ENCODE measurements at places on chromosomes 3 and 15.

- DNase-seq = no peak
These were observed 366.7 kb downstream of the PTPRG start for GRCh38 chr3:61928039-61928438.

GRCh38 chr3:14429237-14429636 lies 26.8 kb downstream of the SLC6A6 start:
- DNase-seq = no peak

GRCh38 chr3:77506384-77506783 lies 466.5 kb downstream of the ROBO2 start:
- no peak for DNase-seq

DNA sequence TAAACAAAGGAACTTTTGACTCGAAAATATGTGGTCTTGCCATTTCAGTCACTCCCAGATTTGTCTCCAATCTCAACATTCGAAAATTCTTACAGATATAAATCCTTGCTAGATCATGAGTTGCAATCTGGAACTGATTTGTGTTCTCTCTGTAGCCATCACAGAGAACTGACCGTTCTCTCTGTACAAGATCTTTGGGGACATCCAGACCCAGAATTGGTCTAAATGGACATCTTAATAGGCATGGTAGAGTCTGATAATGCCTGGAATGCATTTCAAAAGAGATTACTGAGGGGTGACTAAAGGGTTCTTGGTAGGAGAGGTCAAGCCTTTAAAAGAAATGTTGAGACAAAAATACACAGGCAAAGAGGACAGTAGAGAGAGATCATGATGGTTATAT lies 7.2 kb upstream of the MEF2A start:
- DNase-seq = no peak

DNA sequence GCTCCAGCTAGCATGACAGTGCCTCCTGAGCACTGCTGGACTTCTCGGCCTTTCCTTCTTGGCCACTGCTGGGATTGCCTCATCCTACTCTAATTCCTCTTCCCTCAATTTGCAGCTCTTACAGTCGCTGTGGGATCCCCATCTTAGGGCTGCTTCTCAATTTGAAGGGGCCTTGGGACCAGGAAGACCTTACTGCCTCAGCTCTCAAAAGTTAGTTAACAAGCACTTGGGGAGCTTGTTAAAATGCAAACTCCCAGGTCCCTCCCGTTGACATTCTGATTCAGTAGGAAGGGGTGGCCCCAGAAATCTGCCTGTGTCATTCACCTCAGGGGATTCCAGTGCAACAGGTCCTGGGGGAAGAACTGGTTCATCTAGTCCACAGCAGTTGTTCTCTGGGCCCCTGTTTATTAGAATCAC lies 14.8 kb downstream of the BDH1 start:
- DNase-seq = no peak

DNA sequence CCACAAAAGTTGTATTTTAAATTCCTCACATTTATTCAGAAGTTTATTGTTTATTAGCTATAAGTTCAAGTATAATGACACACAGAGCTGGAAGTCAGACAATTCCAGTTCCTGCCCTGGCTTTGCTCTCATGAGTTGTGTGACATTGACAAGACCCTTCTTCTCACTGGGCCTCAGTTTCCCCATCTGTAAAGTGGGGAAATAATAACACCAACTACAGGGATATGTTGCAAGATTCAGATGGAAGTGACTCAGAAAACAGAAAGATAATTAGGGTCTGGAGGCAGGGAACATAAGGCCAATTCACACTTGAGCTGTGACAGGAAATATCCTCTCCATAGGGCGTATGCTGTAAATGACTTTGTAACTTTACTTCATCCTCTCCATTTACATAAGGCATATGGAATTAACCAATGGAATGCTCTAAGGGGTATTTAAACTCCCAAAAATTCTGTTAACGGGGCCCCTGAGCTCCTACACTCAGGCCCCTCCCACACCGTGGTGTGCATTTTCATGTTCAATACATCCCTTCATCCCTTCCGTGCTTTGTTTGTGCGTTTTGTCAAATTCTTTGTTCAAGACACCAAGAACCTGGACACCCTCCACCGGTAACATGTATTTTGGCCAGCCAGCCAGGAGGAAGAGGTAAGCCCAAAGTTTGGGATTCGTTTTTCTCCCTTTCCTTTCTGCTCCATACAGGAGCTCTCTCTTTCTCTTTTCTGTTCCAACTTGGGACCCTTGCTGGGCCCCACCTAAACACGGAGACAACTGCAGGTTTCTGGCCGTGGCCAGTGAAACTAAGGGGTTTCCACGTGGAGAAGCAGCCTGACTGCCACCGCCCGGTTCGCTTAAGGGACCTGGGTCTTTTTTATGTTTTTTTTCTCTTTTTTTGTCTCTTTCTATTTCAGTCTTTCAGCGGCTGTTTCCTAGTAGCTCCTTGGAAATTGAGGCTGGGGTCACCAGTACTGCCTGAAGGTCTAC lies 16.9 kb downstream of the CYP11A1 start:
- DNase-seq = no peak

DNA sequence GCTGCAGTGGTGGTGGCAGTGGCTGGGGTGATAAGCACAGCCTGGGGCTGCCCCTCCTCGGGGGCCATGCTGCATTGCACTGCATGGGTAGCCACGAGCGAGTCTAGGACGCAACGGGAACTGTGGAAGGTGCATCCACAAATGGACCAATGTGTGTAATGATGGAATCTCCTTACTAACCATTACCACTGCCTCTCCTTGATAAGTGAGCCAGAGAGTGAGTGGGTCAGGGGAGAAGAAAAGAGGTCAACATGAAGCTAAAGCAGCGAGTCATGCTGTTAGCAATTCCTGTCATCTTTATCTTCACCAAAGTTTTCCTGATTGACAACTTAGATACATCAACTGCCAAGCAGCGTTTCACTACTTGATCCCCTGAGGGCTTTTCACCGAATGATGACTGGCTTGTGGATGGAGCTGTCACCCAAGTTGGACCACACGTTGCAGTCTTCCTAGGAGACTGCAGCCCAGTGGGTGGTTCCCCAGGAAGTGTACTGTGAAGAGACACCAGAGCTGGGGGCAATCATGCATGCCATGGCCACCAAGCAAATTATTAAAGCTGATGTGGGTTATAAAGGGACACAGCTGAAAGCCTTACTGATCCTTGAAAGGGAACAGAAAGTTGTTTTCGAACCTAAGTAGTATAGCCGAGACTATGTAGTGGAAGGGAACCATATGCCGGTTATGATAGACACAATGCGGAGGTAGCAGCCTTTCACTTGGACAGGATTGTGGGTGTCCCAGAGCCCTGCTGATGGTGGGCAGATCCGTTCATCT lies 20.6 kb downstream of the SAMD7 start:
- no peak for DNase-seq

DNA sequence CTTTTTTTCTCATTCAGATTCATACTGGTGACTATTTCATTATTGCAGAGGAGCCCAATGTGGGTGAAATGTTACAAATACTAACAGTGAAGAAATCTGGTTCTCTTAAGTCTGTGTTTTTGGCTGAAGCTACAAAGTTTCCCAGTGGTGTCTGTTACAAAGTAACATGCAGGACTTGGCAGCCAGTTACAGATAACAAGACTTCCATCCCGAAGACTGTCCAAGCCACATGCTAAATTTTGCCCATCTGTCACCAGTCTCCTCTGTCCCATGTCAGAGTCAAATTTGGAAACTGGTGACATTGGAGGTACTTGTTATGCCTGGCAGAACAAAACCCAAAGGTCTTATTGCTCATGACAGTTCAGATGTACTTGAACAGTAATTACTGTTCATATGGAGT lies 269.2 kb upstream of the GOLIM4 start:
- DNase-seq = no peak

- no peak for DNase-seq
These were observed 120.0 kb upstream of the GADL1 start for GRCh38 chr3:31014317-31015040.

- DNase-seq = no peak
These were observed 25.6 kb upstream of the NLGN1 start for GRCh38 chr3:173371848-173372487.

DNA sequence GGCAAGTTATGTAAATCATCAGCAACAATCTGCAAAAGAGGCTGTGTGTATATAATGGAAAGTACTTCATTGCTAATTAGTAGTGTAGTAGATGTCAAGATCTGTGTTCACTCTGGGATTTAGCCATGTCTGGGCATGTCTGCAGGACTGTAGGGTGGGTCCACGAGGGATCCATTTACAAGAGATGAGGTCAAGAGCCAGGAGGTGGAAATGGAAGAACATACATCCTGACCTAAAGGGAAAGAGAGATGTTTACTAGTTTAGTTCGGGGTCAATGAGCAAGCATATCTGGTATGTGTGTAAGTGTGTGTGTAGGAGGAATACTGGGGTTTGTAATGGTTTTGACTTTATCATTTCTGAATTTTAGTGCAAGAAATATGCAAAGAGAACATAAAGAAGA lies 171.5 kb upstream of the NANOGP8 start:
- no peak for DNase-seq

DNA sequence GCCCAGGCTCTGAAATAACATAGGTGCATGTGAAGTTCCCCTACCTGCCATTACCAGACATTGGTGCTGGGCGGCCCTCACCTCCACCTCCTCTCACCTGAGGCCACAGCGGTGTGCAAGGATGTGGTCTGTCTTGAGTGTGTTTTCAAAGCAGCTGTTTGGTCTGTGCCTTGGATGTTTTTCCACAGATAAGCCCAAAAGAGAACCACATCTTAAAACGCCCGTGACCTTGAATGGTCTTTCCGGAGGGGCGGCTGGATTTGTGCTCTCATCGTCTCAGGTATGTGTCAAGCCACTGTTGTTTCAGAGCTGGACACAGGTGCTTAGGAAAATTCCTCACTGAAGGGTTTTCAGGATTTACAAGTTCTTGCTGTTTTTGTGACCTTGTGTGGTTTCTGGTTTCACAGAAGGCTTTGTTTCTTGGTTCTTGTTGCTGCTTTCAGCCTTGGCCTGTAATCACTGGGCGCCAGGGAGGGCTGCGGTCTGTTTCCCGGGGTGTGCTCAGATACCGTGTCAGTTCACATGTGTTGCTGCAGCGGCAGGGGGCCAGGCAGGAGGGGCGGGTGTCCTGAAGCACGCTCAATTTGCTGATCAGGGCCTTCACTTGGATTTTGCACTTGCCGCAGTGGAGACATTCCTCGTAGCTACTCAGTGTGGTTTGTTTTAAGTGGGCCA lies 128.4 kb downstream of the IGF1R start:
- no peak for DNase-seq

- DNase-seq = no peak
These were observed 48.2 kb downstream of the TRIM42 start for GRCh38 chr3:140726066-140726465.

DNA sequence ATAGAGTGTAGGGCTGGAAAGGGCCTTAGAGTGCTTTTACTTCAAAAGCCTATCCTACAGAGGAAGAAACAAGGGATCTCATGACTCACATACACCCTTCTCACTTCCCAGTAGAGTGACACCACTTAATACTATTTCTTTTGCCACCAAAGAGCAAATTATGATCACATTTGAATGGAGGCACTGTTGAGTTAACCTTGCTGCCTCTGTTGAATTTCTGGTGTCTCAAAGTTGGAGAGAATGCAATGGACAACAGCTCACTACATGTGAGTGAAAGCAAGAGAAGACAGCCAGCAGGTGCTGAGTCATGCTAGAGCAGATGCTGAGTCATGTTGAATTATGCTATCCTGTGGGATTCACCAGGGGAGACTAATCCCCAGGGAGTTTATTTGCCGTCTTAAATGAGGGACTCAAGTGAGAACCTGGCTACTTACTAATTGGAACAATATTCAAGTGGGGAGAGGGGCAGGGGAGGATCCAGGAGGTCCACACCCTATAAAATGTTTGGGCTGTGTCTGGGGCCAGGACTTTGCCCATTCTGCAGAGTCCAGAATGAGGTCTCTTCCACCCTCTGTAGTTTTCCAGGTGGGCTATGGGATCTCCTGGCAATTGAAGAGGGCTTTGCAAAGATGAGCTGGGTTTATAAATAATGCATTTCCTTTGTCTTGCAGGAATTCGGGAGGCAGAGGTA lies 35.8 kb downstream of the ST8SIA2 start:
- no peak for DNase-seq

DNA sequence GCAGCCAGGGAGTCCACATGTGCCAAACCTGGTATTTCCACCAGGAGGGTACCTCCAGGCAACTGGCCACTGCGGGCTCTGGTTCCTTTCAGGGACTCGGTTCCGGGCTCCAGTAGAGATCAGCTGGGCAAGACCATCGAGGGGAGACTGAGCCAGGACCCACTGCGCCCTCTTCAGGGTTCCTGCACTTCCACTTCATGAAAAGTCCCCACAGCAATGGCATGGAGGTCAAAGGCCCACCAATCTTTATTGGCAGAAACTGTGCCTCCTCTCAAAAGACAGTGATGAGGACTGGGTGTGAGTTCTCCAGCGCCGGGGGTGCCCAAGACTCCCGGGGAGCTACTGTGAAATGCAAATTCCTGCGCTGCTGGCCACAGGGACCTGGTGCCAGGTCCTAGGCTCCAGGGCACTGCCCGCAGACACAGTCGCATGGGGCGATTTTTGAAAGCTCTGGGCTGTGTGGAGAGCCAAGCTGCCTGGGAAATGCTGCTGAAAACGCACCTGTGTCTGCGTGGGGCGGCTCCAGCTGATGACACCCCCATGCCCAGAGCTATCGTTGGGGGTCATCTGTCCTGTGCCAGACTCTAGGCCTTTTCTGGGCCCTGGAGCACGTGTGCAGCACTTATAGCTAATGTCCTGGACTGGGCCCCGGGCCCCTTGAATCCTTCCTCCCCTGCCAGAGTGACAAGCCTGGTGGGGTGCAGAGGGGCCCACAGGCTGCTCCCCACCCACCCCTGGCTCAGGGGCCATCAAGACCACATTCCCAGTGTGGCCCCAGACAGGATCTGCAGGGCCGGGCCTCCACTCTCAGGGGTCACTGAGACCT lies 144.0 kb downstream of the NSMCE3 start:
- DNase-seq = no peak

GRCh38 chr3:65144791-65145351 lies 457.1 kb upstream of the ADAMTS9 start:
- no peak for DNase-seq

- no peak for DNase-seq
These were observed 7.7 kb upstream of the ROPN1B start for GRCh38 chr3:125961289-125961589.

- DNase-seq = no peak
These were observed 268.0 kb downstream of the SCAPER start for GRCh38 chr15:76637166-76637565.

- no peak for DNase-seq
These were observed 30.7 kb downstream of the EIF4E3 start for GRCh38 chr3:71694358-71694999.

DNA sequence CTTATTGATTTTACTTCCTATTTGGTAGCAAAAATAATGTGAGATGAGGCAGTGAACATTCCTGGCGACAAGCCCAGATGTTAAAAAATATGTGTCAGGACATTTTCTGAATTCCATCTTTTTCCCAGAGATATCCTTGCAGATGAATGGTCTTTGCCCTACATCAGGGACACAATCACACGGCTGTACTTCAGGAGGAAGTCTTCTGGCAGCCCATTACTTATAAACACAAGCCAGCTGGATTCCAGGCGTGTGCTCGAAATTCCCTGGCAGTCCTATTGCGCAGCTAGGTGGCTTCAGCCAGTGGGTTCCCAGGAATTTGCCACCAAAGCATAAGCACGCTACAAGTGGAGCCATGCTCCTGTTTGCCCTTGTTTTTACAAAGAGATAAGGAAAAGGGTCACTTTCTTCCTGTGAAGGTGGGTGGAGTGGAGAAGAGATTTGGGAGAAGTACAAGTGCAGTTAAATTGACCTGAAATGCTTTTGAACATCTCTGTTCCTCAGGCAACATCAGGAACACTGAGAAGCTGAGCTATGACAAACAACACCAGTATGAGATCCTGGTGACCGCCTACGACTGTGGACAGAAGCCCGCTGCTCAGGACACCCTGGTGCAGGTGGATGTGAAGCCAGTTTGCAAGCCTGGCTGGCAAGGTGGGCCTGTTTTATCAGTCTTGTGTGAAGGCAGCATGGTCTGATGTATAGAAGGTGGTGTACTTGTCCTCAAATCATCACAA lies 257.1 kb upstream of the TRIM42 start:
- DNase-seq = no peak

Data from vagina (tissue), 2 donors.